Fibroblast of the conjunctiva (primary cell): ENCODE measurements at places on chromosomes 2 and 18.

GRCh38 chr18:9811978-9812377 is 73.8 kb upstream of the TXNDC2 start:
- no peak for DNase-seq

DNA sequence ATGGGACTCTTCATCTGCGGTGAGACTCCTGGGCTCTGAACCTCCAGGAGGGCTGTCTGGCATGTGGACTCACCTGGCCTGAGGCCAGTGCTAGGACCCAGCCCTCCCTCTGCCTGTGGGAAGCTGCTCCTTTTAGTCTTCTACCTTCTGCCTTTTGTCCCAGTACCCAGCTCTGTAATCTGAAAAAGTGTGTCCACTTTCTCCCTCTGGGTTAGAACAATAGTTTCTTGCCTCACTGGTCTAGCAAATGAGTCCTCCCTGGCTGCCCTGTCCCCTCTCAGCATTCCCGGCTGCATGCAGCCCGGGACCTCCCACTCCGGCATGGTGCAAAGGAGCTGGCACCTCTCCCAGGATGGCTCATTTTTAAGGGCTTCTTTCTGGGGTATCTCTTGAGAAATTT is 25.9 kb downstream of the GKN2 start:
- no peak for DNase-seq

GRCh38 chr18:26460449-26461091 is 87.8 kb downstream of the KCTD1 start:
- no peak for DNase-seq

- DNase-seq = no peak
Measured at GRCh38 chr2:198327526-198327925, 523.1 kb downstream of the PLCL1 start.

GRCh38 chr2:10592652-10593051 is 97.1 kb downstream of the NOL10 start:
- no peak for DNase-seq
